Smooth muscle cell of the pulmonary artery (primary cell): ENCODE measurements at places on chromosomes 5 and 9. TPM values are rescaled to one million over a fixed set of nuclear protein-coding genes. Genes with fewer than 3 reads are reported as not detected.

The SLC45A2 gene
- total RNA-seq = 0.17 and 0.20 TPM in 2 replicates

The PCDHA13 gene
- 0.10 and 0.20 TPM in 2 replicates for total RNA-seq

The ANKRD33B gene
- 2.0 and 5.5 TPM in 2 replicates for total RNA-seq

The CYSRT1 gene
- total RNA-seq = 0.33 and 0.66 TPM in 2 replicates

The PCDHA1 gene
- total RNA-seq = 0.20 TPM in 1 of 2 replicates, not detected in the other

The CCDC192 gene
- total RNA-seq = not detected in 2 replicates

The NINJ1 gene
- 36.2 and 71.6 TPM in 2 replicates for total RNA-seq

The UTP15 gene
- 10.2 and 16.0 TPM in 2 replicates for total RNA-seq

The ADAMTS2 gene
- total RNA-seq = 32.5 and 155 TPM in 2 replicates

The BNC2 gene
- 14.5 and 20.6 TPM in 2 replicates for total RNA-seq

The MAMDC4 gene
- total RNA-seq = 4.6 and 6.5 TPM in 2 replicates

The PTGER4 gene
- total RNA-seq = 15.0 and 25.0 TPM in 2 replicates

The CAMK4 gene
- total RNA-seq = 1.5 and 1.8 TPM in 2 replicates

The OR13F1 gene
- total RNA-seq = not detected in 2 replicates

The TLE1 gene
- total RNA-seq = 31.7 and 34.3 TPM in 2 replicates

The OGN gene
- 12.8 and 24.7 TPM in 2 replicates for total RNA-seq

The C8G gene
- 0.72 and 0.79 TPM in 2 replicates for total RNA-seq

The HMGCS1 gene
- 44.2 and 61.5 TPM in 2 replicates for total RNA-seq

The CDKN2B gene
- 6.0 and 52.4 TPM in 2 replicates for total RNA-seq

The CYLC2 gene
- not detected in 2 replicates for total RNA-seq

The CHD1 gene
- total RNA-seq = 36.7 and 46.7 TPM in 2 replicates
